Endothelial cell of umbilical vein (primary cell): ENCODE measurements at places on chromosomes 6 and 20.

DNA sequence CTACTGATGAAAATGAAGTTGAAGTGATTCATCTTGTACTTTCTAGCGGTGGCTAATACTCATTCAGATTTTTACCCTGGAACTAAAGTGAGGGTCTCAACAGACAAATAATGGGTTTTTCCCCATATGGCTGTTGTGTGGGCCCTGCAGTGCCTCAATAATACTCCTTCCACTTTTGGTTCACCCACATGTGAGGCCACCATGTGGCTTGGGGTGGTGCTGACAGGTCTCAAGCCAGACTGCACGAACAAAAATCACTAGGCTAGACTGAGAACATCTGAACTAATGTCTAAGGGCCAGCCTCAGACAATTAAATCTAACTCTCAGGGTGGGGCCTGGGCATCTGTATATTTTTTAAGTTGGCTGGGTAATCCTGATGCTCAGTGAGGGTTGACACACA is 7.9 kb upstream of the COL12A1 start:
- H3K4me1 ChIP-seq = peaks cover under 1% of the 10 kb centered on the region
- no peaks in the 10 kb centered on the region for H3K36me3 ChIP-seq
- H3K4me3 ChIP-seq = no peak overlapping the region

GRCh38 chr6:45426251-45426650 is 48.5 kb upstream of the SUPT3H start:
- no peak for DNase-seq
- no peaks in the 10 kb centered on the region for H3K36me3 ChIP-seq
- no peak overlapping the region for H3K4me3 ChIP-seq

GRCh38 chr20:46791722-46792416 is 82.4 kb downstream of the SLC2A10 start:
- no peak overlapping the region for H3K27ac ChIP-seq
- no peak for DNase-seq
- H3K27me3 ChIP-seq = no peaks in the 10 kb centered on the region
- no peak overlapping the region for H3K4me3 ChIP-seq
- no peaks in the 10 kb centered on the region for H3K36me3 ChIP-seq

DNA sequence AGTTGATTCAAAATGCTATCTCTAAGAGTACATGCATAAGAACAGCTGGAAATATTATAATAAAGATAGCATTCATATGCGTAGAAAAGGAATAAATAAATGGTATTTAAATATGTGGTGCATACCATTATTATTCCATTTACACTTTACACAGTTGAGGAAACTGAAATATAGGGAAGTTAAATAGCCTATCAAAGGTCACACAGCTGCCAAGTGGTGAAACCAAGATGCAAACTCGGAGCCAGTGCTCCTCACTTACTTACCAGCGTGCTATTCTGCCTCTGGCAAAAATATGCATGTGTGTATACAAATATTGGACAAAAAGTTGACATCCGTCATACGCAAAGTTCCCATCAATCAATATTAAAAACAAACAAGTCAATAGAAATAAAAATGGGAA is 22.3 kb upstream of the ANKEF1 start:
- no peaks in the 10 kb centered on the region for H3K27me3 ChIP-seq
- H3K36me3 ChIP-seq = no peaks in the 10 kb centered on the region
- H3K27ac ChIP-seq = no peak overlapping the region
- no peak overlapping the region for H3K4me3 ChIP-seq
- no peak for DNase-seq

GRCh38 chr6:133333852-133334251 is 92.7 kb downstream of the EYA4 start:
- H3K27me3 ChIP-seq = no peaks in the 10 kb centered on the region
- H3K4me1 ChIP-seq = no peaks in the 10 kb centered on the region
- H3K27ac ChIP-seq = no peak overlapping the region
- H3K36me3 ChIP-seq = no peaks in the 10 kb centered on the region
- DNase-seq = no peak

GRCh38 chr6:152110886-152111820 is 303.7 kb downstream of the ESR1 start:
- H3K27ac ChIP-seq = no peak overlapping the region
- peaks cover 3% of the 10 kb centered on the region for H3K4me1 ChIP-seq
- H3K36me3 ChIP-seq = no peaks in the 10 kb centered on the region

- no peaks in the 10 kb centered on the region for H3K27me3 ChIP-seq
- no peak overlapping the region for H3K27ac ChIP-seq
- H3K36me3 ChIP-seq = no peaks in the 10 kb centered on the region
- no peak overlapping the region for H3K4me3 ChIP-seq
These were observed 150.0 kb upstream of the MARCKS start for GRCh38 chr6:113707194-113707593.

GRCh38 chr6:74137911-74138310 is 441.9 kb downstream of the CD109 start:
- DNase-seq = peak; percentile 98
- H3K36me3 ChIP-seq = no peaks in the 10 kb centered on the region
- no peaks in the 10 kb centered on the region for H3K27me3 ChIP-seq

- no peak overlapping the region for H3K27ac ChIP-seq
- no peaks in the 10 kb centered on the region for H3K36me3 ChIP-seq
- no peak for DNase-seq
- H3K4me1 ChIP-seq = no peaks in the 10 kb centered on the region
These were observed 133.6 kb upstream of the NOX3 start for GRCh38 chr6:155589190-155589589.

- no peaks in the 10 kb centered on the region for H3K27me3 ChIP-seq
- H3K36me3 ChIP-seq = peaks cover 10% of the 10 kb centered on the region
- no peak overlapping the region for H3K4me3 ChIP-seq
- DNase-seq = no peak
- no peaks in the 10 kb centered on the region for H3K4me1 ChIP-seq
- no peak overlapping the region for H3K27ac ChIP-seq
These were observed 24.4 kb upstream of the PRND start for GRCh38 chr20:4697189-4697830.

- peaks cover 4% of the 10 kb centered on the region for H3K27me3 ChIP-seq
- DNase-seq = no peak
- H3K27ac ChIP-seq = no peak overlapping the region
- H3K4me3 ChIP-seq = no peak overlapping the region
- no peaks in the 10 kb centered on the region for H3K36me3 ChIP-seq
These were observed 40.8 kb upstream of the RNF182 start for GRCh38 chr6:13883966-13884365.

GRCh38 chr20:3680701-3681351 is 984 bp downstream of the ADAM33 start:
- no peak for DNase-seq
- H3K27me3 ChIP-seq = peaks cover 32% of the 10 kb centered on the region
- no peaks in the 10 kb centered on the region for H3K36me3 ChIP-seq
- no peaks in the 10 kb centered on the region for H3K4me1 ChIP-seq
- no peak overlapping the region for H3K4me3 ChIP-seq
- no peak overlapping the region for H3K27ac ChIP-seq

- H3K36me3 ChIP-seq = no peaks in the 10 kb centered on the region
- no peaks in the 10 kb centered on the region for H3K27me3 ChIP-seq
- no peak overlapping the region for H3K27ac ChIP-seq
These were observed 65.5 kb upstream of the TNFAIP3 start for GRCh38 chr6:137801352-137802114.

GRCh38 chr6:54274383-54274782 is 33.9 kb upstream of the TINAG start:
- no peaks in the 10 kb centered on the region for H3K36me3 ChIP-seq
- H3K4me1 ChIP-seq = no peaks in the 10 kb centered on the region
- no peak for DNase-seq
- no peaks in the 10 kb centered on the region for H3K27me3 ChIP-seq
- H3K27ac ChIP-seq = no peak overlapping the region

DNA sequence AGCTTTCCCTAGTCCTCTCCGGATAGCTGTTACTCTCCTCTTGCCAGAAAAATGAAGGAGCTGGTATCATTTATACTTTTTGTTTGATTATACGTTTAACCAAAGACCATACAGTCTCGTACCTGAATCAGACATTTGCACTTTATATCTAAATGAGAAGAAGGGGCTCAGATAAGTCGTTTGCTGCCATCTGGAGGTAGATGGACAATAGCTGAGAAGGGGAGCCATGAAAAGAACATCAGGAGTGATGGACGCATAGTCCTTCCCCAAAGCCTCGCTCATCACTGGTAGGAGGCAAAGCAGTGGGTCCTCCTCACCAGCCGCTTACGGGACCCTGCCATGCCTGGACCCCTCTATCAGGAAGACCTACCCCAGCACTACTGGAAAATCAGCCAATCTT is 45.4 kb downstream of the RPF2 start:
- no peaks in the 10 kb centered on the region for H3K36me3 ChIP-seq
- H3K4me3 ChIP-seq = no peak overlapping the region
- H3K4me1 ChIP-seq = no peaks in the 10 kb centered on the region
- H3K27ac ChIP-seq = no peak overlapping the region
- DNase-seq = no peak
- no peaks in the 10 kb centered on the region for H3K27me3 ChIP-seq

DNA sequence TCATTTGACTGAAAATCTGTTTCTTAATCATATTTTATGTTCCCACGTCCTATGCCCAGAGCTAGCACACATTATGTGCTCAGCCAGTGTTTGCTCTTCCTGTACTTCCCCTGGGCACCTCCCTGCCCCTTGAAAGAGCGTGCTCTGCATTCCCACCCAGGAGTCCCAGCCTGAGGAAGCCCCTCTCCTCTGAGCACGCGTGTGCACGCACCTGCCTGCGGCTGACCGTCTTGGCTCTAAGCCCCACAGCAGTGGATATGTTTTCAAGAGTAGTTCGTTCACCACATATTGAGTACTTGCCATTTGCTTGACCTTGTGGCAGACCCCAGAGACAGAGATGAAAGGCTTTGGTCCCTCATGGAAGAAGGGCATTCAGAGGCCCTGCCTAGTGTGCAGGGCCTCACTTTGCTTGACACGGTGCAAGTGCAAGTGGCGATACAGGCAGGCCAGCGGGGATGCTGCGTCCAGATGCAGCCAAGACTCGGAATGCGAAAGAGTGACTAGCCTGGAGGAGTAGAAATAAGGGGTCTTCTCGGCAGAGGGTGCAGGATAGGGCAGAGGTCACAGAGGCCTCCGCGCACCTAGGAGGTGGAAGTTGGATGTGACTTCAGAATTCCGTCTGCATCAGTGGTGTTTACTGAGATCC is 14.1 kb downstream of the SYNDIG1 start:
- H3K4me1 ChIP-seq = no peaks in the 10 kb centered on the region
- no peak for DNase-seq
- H3K27ac ChIP-seq = no peak overlapping the region
- no peak overlapping the region for H3K4me3 ChIP-seq
- no peaks in the 10 kb centered on the region for H3K36me3 ChIP-seq

GRCh38 chr6:54846857-54847674 is 495 bp downstream of the FAM83B start:
- H3K27me3 ChIP-seq = peaks cover 12% of the 10 kb centered on the region
- DNase-seq = no peak
- H3K4me1 ChIP-seq = no peaks in the 10 kb centered on the region
- no peak overlapping the region for H3K27ac ChIP-seq
